GM10248 (cell line): ENCODE measurements at places on chromosomes 12 and 14.

GRCh38 chr14:53714495-53715192 is 242.0 kb downstream of the BMP4 start:
- DNase-seq, result no peak

DNA sequence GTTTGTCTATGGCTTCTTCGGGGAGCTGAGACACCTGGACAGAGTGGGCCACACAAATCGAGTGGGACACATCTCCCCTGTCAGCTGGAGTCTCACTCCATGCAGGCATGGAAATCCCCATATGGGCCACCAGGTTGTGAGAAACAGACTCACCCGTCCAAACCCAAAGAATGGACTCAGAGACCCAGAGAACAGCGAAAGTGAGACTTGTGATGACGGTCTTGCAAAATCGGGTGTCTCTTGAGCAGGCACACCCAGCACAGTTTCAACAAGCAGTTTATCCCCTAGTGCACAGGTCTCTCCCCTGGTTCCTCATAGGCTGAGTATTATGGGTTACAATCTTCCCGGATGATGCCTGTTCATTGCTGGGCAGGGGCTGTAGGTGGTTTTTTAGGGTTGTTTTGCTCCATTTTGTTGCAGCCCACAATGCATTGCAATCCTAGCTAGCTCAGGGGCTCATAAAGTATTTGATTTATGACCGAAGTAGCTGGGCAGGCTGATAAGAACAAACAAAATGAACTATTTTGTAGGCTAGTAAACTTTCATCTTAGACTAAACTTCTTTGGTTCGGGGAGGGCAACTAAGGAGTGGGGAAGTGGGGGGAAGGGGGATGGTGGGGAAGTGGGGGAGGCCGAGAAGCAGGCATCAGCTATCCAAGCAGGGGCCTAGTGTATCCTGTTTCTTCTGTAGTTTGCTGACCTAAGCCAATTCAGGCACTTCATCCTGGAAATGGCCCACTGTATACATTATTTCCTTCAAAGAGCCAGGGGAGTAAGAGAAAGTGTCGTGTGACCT is 45.3 kb downstream of the IQSEC3 start:
- DNase-seq, result no peak

- no peak for DNase-seq
Measured at GRCh38 chr14:98323836-98324235, 948.2 kb downstream of the BCL11B start.

DNA sequence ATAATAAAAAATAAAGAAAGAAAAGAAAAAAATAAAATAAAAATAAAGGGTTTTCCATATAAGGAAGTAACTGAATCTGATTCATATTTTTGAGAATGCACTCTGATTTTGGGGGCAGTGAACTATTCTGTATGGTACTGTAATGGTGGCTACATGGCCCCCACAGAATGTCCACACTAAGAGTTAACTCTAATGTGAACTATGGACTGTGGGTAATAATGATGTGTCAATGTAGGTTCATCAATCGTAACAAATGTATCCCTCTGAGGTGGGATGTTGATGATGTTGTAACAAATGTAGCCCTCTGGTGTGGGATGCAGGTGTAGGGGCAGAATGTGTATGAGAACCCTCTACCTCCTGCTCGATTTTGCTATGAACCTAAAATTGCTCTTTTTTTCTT is 13.8 kb downstream of the KRT8 start:
- no peak for DNase-seq

GRCh38 chr12:109723311-109723881 is 9.8 kb downstream of the FAM222A start:
- no peak for DNase-seq

GRCh38 chr14:34350903-34351302 is 111.1 kb downstream of the SPTSSA start:
- DNase-seq, result no peak

DNA sequence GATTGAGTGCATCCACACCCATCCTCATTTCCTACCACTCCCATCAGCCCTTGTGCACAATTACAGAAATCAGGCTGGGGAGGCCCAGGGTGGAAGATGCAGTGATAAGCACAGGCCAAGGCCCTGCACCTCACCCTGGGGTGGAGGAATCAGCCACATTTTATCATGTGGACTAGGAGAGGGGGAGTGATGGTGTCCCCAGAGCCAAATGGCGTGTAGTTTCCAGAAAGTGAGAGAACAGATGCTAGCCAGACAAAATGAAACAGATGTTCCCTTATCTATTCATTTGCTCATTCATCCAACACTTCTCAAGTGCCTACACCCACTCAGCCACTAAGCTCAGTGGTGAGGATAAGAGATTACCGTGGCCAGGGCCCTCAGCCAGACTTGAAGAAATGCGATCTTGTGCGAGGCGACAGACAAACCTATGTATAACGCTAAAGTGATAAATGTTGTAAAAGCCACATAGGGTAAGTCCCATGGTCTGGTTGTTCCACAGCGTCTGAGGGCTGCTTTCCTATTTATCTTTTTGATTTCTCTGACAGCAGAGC is 93.6 kb downstream of the STAB2 start:
- DNase-seq, result no peak

GRCh38 chr12:99915251-99916082 is 69.3 kb downstream of the ANKS1B start:
- no peak for DNase-seq

GRCh38 chr12:124321556-124322270 is 26.8 kb downstream of the RFLNA start:
- DNase-seq, result no peak

- peak; percentile 60 for DNase-seq
Measured at GRCh38 chr14:65019944-65020566, 33.4 kb downstream of the FNTB start.

DNA sequence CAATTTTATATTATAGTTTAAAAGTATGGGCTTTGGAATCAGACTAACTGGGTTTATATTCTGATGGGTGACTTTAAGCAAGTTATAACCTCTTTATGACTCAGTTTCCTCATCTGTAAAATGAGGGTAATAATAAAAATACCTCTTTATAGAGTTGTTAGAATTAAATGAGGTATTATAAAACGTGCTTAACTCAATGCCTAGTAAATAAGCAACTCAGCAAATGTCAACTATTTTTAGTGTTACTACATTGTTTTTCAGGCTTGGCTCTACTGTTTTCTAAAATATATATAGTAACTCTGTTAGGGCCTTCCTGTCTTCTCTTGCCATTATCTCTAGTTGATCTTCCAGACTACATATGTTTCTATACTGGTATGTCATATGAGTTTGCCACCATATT is 20.5 kb downstream of the VEZT start:
- no peak for DNase-seq

DNA sequence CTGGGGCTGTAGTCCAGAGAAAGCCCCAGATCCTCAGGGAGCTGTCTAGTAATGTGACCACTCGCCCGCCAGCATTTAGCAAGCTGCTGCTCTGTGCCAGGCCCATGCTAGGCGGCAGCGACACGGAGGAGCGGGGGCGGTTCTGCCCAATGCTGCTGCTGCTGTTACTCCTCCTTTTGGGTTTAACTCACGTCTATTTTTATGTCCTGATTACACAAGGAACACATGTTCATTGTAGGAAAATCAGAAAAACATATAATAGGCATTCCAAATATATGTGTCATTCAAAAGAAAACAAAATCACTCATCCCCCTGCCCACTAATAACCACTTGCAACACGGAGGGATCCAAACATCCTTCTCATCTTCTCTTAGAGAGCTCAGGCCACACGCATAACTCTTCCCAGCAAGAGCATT is 30.4 kb downstream of the CCDC92 start:
- DNase-seq, result no peak

- no peak for DNase-seq
Measured at GRCh38 chr12:3263939-3264922, 187.1 kb downstream of the TSPAN9 start.
